ENCODE measurements at places on chromosomes 1 and 21.

GRCh38 chr1:163410073-163410999, 88.6 kb downstream of the NUF2 start:
- peak; percentile 60 for DNase-seq

DNA sequence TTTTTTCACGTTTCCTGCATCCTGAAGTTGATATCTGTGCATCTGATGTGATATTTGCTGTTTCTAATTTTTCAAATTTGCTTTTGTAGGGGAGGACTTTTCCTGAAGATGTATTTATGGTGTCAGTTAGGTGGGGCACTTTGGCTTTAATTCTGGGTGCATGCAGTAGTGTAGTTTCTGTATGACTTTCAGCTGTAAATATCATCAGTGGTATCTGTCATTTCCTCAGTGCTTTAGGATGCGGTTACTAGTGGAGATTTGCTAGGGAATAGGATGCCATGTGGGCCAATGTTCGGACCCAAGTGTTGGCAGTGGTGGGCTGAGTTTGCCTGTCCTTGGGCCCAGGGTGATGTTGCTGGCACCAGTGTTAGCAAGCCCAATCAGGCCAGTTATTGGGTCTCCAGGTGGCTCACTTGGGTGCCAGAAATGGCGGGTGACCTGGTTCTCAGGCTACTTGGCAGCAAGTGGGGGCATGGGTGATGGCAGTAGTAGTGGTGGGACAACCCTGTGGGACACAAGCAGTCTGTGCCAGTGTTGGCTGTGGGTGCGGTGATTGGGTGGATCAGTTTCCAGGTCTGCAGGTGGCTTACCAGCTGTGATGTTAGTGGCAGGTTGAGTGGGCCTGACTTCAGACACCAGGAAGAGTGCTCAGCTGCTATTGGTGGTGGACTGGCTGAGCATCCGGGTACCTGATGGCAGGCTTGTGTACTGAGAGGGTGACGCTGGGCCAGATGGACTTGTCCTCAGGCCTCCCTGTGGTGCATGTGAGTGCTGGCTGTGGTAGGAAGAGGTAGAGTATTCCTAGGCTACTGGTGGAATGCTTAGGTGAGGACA, 24.4 kb downstream of the CD55 start:
- DNase-seq: no peak

- DNase-seq: no peak
Measured at GRCh38 chr1:167631386-167631935, 1.4 kb downstream of the RCSD1 start.

GRCh38 chr1:246790364-246790763, 66.2 kb downstream of the SCCPDH start:
- DNase-seq: no peak

DNA sequence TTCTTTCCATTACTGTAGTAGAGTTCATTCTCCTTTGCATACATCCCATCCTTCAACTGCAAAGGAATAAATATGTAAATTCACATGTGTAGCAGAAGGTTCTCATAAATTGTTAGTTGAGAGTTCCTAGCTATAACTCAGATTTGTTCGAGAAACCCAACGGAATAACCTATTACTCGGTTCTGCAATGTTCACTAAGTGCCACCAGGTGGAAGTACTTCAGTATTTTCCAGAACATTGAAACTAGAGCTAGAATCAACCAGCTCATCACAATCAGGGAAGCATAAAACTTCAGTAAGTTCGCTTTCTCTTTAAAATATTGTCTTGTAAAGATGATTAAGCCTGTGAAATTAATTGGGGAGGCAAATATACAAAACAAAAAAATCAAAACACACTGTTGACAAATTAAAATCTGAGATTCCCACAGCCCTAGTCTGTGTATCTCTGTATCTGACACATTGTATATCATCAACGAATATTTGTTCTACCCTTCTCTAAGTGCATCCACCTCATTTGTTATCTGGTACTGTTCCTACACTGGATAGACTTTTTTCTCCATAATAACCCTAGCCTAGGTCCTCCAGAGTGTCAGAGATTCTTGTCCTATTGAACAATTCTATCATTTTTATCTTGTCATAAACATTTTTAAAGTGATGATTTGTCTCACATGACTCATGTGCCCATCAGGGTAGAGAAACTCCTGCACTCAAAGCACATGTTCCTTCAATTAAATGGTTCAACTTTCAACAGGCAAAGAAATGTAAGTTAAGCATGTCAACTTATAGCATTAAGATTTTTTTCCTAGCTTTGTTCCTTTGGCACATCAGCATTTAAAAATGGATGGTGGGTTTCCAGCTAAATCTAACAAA, 31.9 kb downstream of the MROH9 start:
- DNase-seq: peak; percentile 1

GRCh38 chr1:94422115-94422820, 4.1 kb downstream of the ABCD3 start:
- DNase-seq: no peak

GRCh38 chr1:40396420-40396819, 22.9 kb downstream of the SMAP2 start:
- DNase-seq: no peak

- no peak for DNase-seq
Measured at GRCh38 chr1:184755226-184756065, 788 bp upstream of the EDEM3 start.

DNA sequence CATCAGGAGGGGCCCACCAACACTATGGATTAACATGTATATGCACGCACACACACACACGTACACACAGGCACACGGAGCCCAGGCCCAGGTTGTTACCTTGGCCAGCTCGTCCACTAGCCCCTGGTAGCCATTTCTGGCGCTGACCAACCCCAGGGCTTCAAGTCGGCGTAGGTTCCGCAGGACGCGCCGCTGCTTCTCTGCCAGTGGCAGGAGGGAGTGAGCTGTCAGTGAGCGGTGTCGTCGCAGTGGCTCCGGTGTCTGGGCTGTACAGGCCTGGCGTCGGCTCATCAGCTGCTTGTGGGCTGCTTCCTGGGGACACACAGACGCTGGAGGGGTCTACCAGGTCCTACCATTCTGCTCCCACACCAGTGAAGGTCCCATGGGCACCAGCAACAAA, 29.4 kb upstream of the MEF2D start:
- no peak for DNase-seq

- DNase-seq: no peak
Measured at GRCh38 chr1:2091611-2092604, 41.7 kb downstream of the PRKCZ start.

DNA sequence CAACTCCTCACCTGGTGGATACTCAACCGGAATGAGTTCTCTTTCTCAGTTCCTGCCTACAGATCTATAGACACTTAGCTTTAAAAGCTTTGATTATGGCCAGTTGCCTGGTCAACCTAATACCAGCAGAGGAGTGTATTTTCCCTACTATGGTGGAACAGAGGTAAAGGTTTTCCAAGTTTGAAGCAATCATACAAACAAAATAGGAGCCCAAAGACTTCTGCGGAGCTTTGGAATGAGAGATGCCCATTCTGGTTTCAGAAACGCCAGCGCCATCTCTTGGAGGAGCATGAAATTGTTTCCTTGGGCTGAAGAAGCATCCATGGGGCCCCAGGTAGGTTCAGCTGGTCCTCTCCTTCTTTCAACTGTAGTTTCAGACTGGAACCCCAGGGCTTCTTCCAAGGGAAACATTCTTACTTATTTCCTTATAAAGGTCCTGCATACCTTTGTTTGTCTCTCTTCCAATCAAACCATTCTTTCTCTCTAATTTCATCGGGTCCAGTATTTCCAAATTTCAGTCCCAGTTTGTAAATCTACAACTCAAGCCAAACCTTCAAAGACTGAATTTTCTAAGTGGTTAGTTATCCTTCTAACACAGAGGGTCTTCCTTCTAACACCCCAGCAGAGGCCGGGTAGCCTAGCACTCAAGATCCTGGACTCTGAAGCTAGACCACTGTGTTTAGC, 95.9 kb downstream of the KCNJ15 start:
- peak; percentile 68 for DNase-seq

- DNase-seq: no peak
Measured at GRCh38 chr1:192959657-192960186, 99.4 kb downstream of the UCHL5 start.

GRCh38 chr1:208204779-208205178, 39.4 kb downstream of the PLXNA2 start:
- peak; percentile 34 for DNase-seq

DNA sequence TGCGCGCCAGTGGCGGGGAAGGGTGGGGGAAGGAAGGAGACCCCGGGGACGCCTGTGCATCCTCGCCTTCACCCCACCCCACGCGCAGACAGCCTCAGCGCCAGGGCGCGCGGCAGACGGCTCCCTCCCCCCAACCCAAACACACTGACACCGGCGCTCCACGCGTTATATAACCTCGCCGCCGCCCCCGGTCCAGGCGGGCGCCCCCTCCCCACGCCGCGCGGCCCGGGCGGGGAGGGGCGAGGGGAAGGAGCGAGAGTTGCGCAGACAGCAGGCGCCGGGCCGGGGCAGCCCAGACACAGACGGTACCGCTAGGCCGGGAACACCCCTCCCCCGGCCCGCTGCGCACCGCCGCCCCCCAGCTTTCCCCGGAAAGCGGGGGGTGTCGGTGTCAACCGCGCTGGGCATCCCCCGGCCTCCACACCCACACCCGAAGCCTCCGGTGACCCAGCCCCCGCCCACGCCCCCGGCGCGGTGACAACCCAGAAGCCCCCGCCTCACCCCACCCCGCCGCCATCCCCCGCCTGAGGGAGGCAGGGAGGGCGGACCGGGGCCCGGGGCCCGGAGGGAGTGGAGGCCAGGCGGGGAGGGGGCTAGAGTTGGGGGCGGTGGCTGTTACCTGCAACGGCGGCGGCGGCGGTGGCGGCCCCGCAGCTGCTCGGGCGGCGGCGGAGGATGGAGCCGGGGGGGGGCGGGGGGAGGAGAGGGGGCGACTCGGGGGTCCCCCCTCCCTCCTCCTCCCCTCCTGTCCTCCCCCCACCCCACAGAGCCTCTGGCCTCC, 432 bp downstream of the AKT3 start:
- DNase-seq: peak; percentile 77

DNA sequence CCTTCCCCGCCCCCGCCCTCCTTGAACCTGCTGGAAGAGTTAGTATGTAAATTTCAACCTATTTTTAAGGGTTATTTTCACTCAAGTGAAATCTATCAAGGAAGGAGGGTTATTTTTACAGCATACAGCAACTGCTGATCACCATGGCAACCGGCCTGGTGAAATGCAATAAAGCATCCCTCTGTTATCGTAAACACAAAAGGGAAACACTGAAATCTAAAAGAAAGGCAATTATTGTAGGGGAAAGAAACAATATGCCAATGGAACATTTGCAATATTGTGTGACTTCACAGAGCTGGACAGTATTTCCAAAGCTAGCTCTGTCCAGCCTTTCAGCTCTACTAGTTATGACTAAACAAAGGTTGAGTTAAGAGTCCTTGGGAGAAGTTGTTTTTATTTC, 588.3 kb upstream of the PBX1 start:
- DNase-seq: no peak

GRCh38 chr1:54273795-54274163, 73.8 kb downstream of the MRPL37 start:
- peak; percentile 91 for DNase-seq

GRCh38 chr1:27598902-27599528, 4.9 kb downstream of the AHDC1 start:
- peak; percentile 81 for DNase-seq

DNA sequence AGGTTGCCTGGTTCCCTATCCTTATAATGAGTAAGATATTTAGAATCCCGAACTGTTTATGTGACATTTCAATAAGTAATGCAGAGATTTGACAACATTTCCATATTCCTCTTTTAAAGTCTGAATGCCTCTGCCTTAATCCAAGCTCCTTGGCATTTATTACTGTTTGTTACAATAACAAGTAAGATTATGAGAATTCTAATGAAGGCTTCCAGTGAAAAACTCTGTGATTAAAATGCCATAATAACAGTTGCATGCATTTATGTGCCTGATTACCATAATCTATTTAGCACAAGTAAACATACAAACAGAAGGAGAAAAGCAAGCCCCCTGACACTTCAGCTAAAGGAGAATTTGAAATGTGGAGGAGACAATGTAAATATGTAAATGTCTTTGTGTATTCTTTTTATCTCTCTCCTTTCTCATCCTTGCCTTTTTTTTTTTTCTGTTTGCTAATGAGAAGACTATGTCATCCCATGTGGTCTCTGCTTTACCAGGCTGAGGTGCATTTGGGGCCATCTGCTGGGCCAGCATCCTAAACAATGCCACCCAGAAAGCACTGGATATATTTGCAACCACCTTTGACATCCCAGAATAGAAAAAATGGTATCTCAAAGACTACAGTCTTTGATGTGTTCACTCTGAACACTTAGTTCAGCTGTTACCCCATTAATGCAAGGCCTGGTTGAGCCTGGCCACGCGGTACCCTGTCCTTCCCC, 17.2 kb upstream of the OLIG2 start:
- no peak for DNase-seq

- DNase-seq: no peak
Measured at GRCh38 chr1:32112806-32113375, 5.0 kb downstream of the KPNA6 start.

Measured in NCI-H524 (cell line).